ENCODE measurements at places on chromosomes 12 and 14. TPM values are rescaled to one million over a fixed set of nuclear protein-coding genes. Genes with fewer than 3 reads are reported as not detected.

Gene EGLN3
- 3.5 TPM for total RNA-seq

Gene AICDA
- not detected for total RNA-seq

Gene ANG
- total RNA-seq, result 0.92 TPM

DNA sequence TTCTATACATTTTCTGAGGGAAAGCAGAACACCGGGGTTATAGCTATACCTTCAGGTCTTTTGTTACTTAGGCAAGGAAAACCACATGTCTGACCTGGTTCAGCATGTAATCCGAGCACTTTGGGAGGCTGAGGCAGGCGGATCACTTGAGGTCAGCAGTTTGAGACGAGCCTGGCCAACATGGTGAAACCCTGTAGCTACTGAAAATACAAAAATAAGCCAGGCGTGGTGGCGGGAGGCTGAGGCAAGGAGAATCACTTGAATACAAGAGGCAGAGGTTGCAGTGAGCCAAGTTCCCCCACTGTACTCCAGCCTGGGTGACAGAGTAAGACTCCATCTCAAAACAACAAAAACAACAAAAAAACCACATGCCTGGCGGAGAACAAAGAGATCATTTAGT lies 177.6 kb downstream of the ACSS3 start:
- no peaks in the 10 kb centered on the region for H3K4me1 ChIP-seq
- no peaks in the 10 kb centered on the region for H3K36me3 ChIP-seq
- no peak for DNase-seq
- no peak overlapping the region for H3K4me3 ChIP-seq
- H3K27ac ChIP-seq, result no peak overlapping the region
- H3K27me3 ChIP-seq, result no peaks in the 10 kb centered on the region

DNA sequence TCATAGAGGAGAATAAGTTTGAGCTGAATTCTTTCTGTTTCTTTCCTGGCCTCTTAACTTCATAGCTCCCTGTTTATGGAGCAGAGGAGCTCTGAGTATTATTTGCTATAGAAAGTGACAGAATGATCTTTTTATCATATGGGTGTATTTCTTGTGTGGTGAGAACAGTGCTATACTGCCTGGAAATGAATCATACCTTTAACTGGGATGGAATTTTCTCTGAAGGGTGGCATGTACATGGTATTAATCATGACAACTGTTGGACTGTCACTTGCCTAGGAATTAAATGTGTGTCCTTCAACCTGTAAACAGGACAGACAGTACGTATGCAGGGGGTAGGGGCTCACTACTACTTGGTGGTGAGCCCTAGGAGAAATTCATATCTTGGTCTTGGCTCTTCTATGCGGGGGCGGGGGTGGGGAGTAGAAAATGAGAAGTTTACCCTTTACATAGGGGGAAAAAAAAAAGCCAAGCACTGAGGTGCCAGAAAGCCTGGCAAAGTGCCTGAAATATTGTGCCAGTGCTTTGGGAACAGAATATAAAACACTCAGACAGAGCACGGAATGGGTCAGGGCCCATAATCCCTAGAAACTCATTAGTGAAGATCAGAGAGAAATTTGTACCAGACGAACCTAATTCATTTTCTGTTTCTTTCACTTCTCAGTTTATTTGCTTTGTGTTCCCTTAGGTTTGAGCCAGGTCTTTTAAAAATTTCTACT lies 33.8 kb downstream of the ARMH4 start:
- H3K36me3 ChIP-seq, result no peaks in the 10 kb centered on the region
- H3K4me1 ChIP-seq, result no peaks in the 10 kb centered on the region
- peaks cover 6% of the 10 kb centered on the region for H3K27me3 ChIP-seq
- no peak overlapping the region for H3K4me3 ChIP-seq

GRCh38 chr12:117091758-117092510 lies 7.3 kb downstream of the TESC start:
- peaks cover 6% of the 10 kb centered on the region for H3K36me3 ChIP-seq
- H3K4me1 ChIP-seq, result no peaks in the 10 kb centered on the region
- no peak for DNase-seq

- no peak for DNase-seq
- no peaks in the 10 kb centered on the region for H3K36me3 ChIP-seq
Observed at GRCh38 chr12:52788192-52788875, 7.6 kb downstream of the KRT3 start.

GRCh38 chr14:91343051-91343450 lies 74.6 kb downstream of the CCDC88C start:
- no peaks in the 10 kb centered on the region for H3K27me3 ChIP-seq
- no peak for DNase-seq
- H3K36me3 ChIP-seq, result peaks cover 24% of the 10 kb centered on the region
- peaks cover 27% of the 10 kb centered on the region for H3K4me1 ChIP-seq
- peak overlapping the region; percentile 49 for H3K27ac ChIP-seq

- no peaks in the 10 kb centered on the region for H3K27me3 ChIP-seq
- H3K27ac ChIP-seq, result peak overlapping the region; percentile 99
- H3K4me3 ChIP-seq, result peak overlapping the region; percentile 86
- no peak for DNase-seq
- peaks cover 44% of the 10 kb centered on the region for H3K36me3 ChIP-seq
- peaks cover 39% of the 10 kb centered on the region for H3K4me1 ChIP-seq
Observed at GRCh38 chr14:21382095-21382494, 1.7 kb downstream of the SUPT16H start.
